CD4-positive, alpha-beta T cell (primary cell): ENCODE measurements at places on chromosomes 6 and 20. TPM values are rescaled to one million over a fixed set of nuclear protein-coding genes. Genes with fewer than 3 reads are reported as not detected.

HLA-DPA1 gene
- total RNA-seq: 19.9 TPM

FAXC gene
- total RNA-seq: not detected

CFAP61 gene
- not detected for total RNA-seq

MCHR2 gene
- not detected for total RNA-seq

AVP gene
- total RNA-seq: 0.47 TPM

KCNQ2 gene
- total RNA-seq: not detected

HLA-DRB5 gene
- total RNA-seq: 12.5 TPM

VIP gene
- total RNA-seq: not detected

CCR6 gene
- total RNA-seq: 13.6 TPM

HTR1B gene
- total RNA-seq: not detected

PRR18 gene
- total RNA-seq: not detected

DSE gene
- total RNA-seq: 8.0 TPM
